ENCODE measurements at places on chromosomes 12 and 14. TPM values are rescaled to one million over a fixed set of nuclear protein-coding genes. Genes with fewer than 3 reads are reported as not detected.

DNA sequence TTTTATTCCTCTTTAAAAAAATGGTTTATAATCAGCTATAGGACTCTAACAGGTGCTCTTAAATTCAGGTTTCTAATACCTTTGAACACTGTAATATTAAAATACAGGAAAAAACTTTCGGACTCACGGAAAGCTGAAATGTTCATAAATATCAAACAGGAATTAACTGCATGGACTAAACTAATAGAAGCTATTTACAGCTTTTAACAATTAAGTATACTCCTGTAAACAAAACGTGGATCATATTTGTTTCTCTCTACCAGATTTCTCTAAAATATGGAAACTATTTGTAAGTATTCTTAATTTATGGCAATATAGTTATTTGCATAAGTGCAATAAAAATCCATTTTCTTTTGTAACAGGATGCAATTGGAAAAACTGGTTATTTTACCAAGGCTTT is 108.9 kb upstream of the RESF1 start:
- H3K4me3 ChIP-seq: no peak overlapping the region
- H3K4me1 ChIP-seq: no peaks in the 10 kb centered on the region
- no peak overlapping the region for H3K27ac ChIP-seq
- no peaks in the 10 kb centered on the region for H3K36me3 ChIP-seq

DNA sequence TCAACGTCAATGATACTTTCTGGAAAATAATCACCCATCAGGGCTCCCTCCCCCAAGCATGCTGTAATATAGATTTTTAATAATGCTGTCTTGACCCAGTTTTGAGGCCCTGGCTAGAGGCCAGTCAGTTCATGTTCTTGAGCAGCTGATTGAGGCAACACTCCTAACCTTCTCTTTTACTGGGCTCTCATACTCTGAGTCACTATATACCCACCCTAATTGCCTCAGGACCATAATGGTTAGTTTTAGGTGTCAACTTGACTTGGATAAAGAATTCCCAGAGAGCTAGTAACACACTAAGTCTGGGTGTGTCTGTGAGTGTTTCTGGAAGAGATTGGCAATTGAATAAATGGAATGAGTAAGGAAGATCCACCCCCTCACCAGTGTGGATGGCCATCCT is 527.0 kb upstream of the ATP2B1 start:
- no peaks in the 10 kb centered on the region for H3K27me3 ChIP-seq
- peaks cover 34% of the 10 kb centered on the region for H3K4me1 ChIP-seq
- H3K27ac ChIP-seq: peak overlapping the region; percentile 76
- H3K36me3 ChIP-seq: no peaks in the 10 kb centered on the region
- H3K4me3 ChIP-seq: no peak overlapping the region
- DNase-seq: peak; percentile 82

- H3K27ac ChIP-seq: peak overlapping the region; percentile 96
- H3K36me3 ChIP-seq: no peaks in the 10 kb centered on the region
- H3K27me3 ChIP-seq: no peaks in the 10 kb centered on the region
- no peak overlapping the region for H3K4me3 ChIP-seq
These were observed 109.1 kb downstream of the VCPKMT start for GRCh38 chr14:50007123-50007903.

GRCh38 chr12:13210236-13211190 is 14.0 kb downstream of the EMP1 start:
- H3K4me3 ChIP-seq: no peak overlapping the region
- no peak overlapping the region for H3K27ac ChIP-seq
- peaks cover 58% of the 10 kb centered on the region for H3K4me1 ChIP-seq
- no peaks in the 10 kb centered on the region for H3K27me3 ChIP-seq

DNA sequence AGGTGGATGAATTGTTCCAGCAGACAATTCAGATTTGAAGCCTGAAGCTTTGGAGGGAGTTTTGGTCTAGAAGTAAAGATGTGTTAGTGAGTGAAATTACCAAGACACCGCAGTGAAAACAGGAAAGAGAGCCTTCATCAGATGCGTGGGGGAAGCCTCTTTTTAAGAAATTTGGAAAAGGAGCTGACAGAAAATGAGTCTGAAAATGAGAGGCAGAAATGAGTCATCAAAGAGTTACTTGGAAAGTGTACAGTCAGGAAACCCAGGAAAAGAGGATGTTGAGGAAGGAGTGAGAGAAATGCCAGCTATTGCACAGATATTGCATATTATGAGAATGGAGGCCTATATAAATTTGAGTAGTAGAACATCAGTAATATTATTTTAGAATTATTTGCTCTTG is 520.7 kb downstream of the NRXN3 start:
- H3K27me3 ChIP-seq: peaks cover 30% of the 10 kb centered on the region
- no peak for DNase-seq
- H3K36me3 ChIP-seq: no peaks in the 10 kb centered on the region
- peaks cover 7% of the 10 kb centered on the region for H3K4me1 ChIP-seq
- H3K27ac ChIP-seq: no peak overlapping the region
- no peak overlapping the region for H3K4me3 ChIP-seq

GRCh38 chr12:93790472-93791152 is 113.4 kb downstream of the CRADD start:
- H3K36me3 ChIP-seq: no peaks in the 10 kb centered on the region
- peak overlapping the region; percentile 46 for H3K27ac ChIP-seq
- no peaks in the 10 kb centered on the region for H3K27me3 ChIP-seq
- H3K4me3 ChIP-seq: no peak overlapping the region
- peak; percentile 84 for DNase-seq

GRCh38 chr14:54395716-54396115 is 1.1 kb upstream of the CDKN3 start:
- no peak for DNase-seq
- H3K27ac ChIP-seq: no peak overlapping the region
- no peaks in the 10 kb centered on the region for H3K27me3 ChIP-seq
- peaks cover 16% of the 10 kb centered on the region for H3K36me3 ChIP-seq

DNA sequence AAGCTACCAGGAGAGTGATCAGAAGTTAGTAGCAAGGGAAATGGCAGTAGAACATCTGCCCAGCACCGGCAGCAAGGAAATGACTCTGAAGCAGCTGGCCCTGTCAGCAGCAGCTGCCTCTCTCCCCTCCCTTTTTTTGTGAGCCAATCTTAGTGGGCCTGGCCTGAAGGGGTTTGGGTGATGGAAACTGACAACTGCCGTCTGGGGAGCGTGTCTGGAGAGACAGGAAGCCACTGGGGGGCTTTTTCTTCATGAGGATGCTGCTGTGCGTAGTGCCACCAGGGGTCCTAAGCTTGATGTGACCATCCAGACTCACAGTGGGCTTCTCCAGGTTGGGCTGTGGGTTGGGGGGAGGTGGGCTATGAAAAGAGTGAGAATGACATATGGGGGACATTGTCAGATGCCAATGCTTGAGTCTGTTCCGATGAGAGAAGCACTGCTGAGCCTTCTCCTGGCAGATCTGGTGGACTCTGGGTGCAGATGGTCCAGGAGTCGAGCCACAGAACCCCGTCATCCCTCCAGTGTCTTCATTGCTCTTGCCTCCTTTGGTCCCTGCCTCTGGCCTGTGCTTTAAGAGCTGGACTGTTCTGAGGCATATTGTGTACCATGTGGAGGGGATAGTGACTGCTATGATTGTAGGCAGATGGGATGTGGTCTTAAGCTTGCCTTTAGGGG is 87.6 kb upstream of the HIF1A start:
- no peak overlapping the region for H3K4me3 ChIP-seq
- no peaks in the 10 kb centered on the region for H3K27me3 ChIP-seq
- peaks cover 15% of the 10 kb centered on the region for H3K4me1 ChIP-seq

- DNase-seq: no peak
- H3K4me1 ChIP-seq: no peaks in the 10 kb centered on the region
- H3K36me3 ChIP-seq: peaks cover 14% of the 10 kb centered on the region
- no peaks in the 10 kb centered on the region for H3K27me3 ChIP-seq
- H3K27ac ChIP-seq: no peak overlapping the region
- H3K4me3 ChIP-seq: no peak overlapping the region
These were observed 40.1 kb downstream of the NGB start for GRCh38 chr14:77230914-77231313.

DNA sequence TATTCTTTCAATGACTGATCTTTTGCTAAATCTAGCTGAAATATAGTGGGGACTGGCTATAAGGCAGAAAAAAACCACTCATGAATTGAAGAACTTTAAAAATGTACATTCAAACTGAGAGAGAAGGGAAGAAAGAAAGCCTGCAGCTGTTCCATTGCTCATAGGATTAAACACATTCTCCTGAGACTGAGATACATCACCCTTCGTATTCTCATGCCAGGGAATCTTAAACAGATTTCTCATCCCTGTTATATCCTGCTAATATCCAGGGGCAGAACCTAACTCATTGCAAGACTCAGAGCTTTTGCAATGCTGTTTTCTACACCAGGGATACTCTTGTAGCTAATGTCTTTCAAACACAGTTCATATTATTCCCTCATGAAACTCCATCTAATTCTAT is 67.2 kb upstream of the ACSS3 start:
- peaks cover 66% of the 10 kb centered on the region for H3K27me3 ChIP-seq
- no peak overlapping the region for H3K27ac ChIP-seq
- H3K4me3 ChIP-seq: no peak overlapping the region
- H3K4me1 ChIP-seq: no peaks in the 10 kb centered on the region
- no peak for DNase-seq

- H3K27ac ChIP-seq: no peak overlapping the region
These were observed 21.0 kb upstream of the BTBD6 start for GRCh38 chr14:105227346-105227745.

GRCh38 chr12:49678711-49679110 is 28.5 kb downstream of the FMNL3 start:
- no peak for DNase-seq
- H3K27ac ChIP-seq: no peak overlapping the region
- no peak overlapping the region for H3K4me3 ChIP-seq
- no peaks in the 10 kb centered on the region for H3K4me1 ChIP-seq
- H3K27me3 ChIP-seq: peaks cover 18% of the 10 kb centered on the region
- H3K36me3 ChIP-seq: no peaks in the 10 kb centered on the region

GRCh38 chr14:92494512-92494911 is 19.1 kb upstream of the RIN3 start:
- no peak overlapping the region for H3K27ac ChIP-seq
- H3K27me3 ChIP-seq: no peaks in the 10 kb centered on the region
- no peaks in the 10 kb centered on the region for H3K36me3 ChIP-seq
- H3K4me3 ChIP-seq: no peak overlapping the region
- DNase-seq: no peak
- no peaks in the 10 kb centered on the region for H3K4me1 ChIP-seq

DNA sequence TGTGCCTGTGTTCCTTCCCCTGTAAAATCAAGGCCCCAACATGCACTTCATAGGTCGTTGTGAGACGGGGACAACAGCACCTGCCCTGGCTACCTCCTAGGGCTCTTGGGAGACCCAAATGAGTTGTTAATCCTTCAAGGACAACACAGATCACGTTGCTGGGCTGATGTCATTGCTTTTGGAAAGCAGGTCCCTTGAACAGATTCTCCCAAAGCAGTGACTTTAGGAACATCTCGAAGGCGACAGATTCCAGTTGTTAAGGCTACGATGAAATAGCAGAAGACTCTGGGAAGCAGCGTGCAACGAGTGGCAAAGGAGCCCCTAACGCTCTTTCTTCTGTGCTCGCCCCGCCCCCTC is 26.2 kb upstream of the MAP1LC3B2 start:
- no peaks in the 10 kb centered on the region for H3K27me3 ChIP-seq
- H3K27ac ChIP-seq: no peak overlapping the region
- DNase-seq: no peak

DNA sequence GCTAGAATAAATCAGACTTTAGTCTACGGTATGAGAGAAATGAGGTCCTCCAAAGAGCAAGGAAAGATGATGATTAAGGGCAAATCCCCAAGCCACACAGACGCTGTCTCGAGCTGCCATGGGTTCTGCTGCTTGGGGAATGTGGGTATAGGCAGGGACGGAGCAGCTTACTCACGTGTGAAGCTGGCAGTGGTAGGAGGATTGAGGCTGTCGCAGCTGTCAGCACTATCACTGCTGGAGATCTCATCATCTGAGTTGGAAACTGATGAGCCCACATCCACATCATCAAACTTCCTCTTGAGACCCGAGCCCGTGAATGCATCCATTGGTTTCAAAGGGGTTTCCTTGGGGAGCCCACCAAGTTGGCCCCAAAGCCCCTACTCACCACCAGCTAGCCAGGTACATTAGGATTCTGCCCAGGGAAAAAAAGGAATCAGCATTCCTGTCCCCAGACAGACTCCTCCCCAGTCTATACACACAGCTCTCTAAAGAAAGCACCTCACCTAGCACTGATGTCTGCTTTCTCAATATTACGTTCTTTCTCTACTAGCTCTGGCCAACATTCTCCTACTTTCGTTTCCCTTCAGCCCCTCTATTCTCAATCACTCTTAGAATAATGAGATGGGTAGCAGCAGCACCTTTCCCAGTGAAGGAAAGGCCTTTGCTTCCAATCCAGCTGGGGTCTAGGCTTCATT is 7.0 kb downstream of the CSRNP2 start:
- no peak overlapping the region for H3K4me3 ChIP-seq
- no peaks in the 10 kb centered on the region for H3K27me3 ChIP-seq
- peaks cover 57% of the 10 kb centered on the region for H3K36me3 ChIP-seq
- no peak for DNase-seq
- no peak overlapping the region for H3K27ac ChIP-seq

- H3K27ac ChIP-seq: no peak overlapping the region
- peaks cover 16% of the 10 kb centered on the region for H3K4me1 ChIP-seq
- H3K27me3 ChIP-seq: no peaks in the 10 kb centered on the region
- no peak overlapping the region for H3K4me3 ChIP-seq
- H3K36me3 ChIP-seq: peaks cover 4% of the 10 kb centered on the region
These were observed 185.9 kb downstream of the ITPR2 start for GRCh38 chr12:26647088-26647487.

GRCh38 chr14:63155511-63156185 is 48.6 kb upstream of the RHOJ start:
- no peak overlapping the region for H3K4me3 ChIP-seq
- peaks cover 9% of the 10 kb centered on the region for H3K4me1 ChIP-seq
- no peaks in the 10 kb centered on the region for H3K27me3 ChIP-seq
- DNase-seq: peak; percentile 18
- no peaks in the 10 kb centered on the region for H3K36me3 ChIP-seq

DNA sequence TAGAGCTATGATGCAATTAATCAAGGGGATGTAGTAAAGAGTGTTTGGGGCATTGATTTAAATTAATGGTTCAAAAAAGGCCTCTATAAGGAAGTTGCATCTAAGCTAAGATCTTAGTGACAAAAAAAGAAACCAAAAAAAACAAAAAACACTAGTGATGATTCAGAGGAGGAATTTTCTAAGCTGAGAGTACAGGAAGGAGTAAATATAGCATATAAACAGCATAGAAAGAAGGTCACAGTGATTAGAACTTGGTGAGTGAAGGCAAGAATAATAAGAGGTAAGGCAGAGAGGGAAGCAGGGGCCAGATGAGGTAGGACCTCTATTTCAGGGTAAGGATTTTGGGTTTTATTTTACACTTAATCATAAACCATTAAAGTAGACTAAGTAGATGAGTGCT is 48.0 kb upstream of the PDZRN4 start:
- no peak overlapping the region for H3K4me3 ChIP-seq
- H3K4me1 ChIP-seq: no peaks in the 10 kb centered on the region
- H3K36me3 ChIP-seq: no peaks in the 10 kb centered on the region
- no peak overlapping the region for H3K27ac ChIP-seq
- H3K27me3 ChIP-seq: no peaks in the 10 kb centered on the region

GRCh38 chr14:90500665-90501370 is 104.0 kb downstream of the CALM1 start:
- H3K36me3 ChIP-seq: no peaks in the 10 kb centered on the region
- no peak overlapping the region for H3K4me3 ChIP-seq
- no peaks in the 10 kb centered on the region for H3K4me1 ChIP-seq
- H3K27ac ChIP-seq: no peak overlapping the region
- H3K27me3 ChIP-seq: peaks cover 37% of the 10 kb centered on the region

- H3K4me3 ChIP-seq: no peak overlapping the region
- H3K36me3 ChIP-seq: no peaks in the 10 kb centered on the region
- no peak overlapping the region for H3K27ac ChIP-seq
- DNase-seq: no peak
These were observed 132.2 kb downstream of the FLRT2 start for GRCh38 chr14:85662096-85662495.

SYT1 gene
- 10.4 TPM for total RNA-seq

MDGA2 gene
- not detected for total RNA-seq

ACVRL1 gene
- total RNA-seq: not detected

GYS2 gene
- 0.29 TPM for total RNA-seq

ITPR2 gene
- 14.3 TPM for total RNA-seq

HNF1A gene
- not detected for total RNA-seq

CCDC175 gene
- not detected for total RNA-seq

COX8C gene
- not detected for total RNA-seq

SLC6A15 gene
- 96.3 TPM for total RNA-seq
